ENCODE measurements at places on chromosomes 2 and 18. TPM values are rescaled to one million over a fixed set of nuclear protein-coding genes. Genes with fewer than 3 reads are reported as not detected.
A peak's percentile ranks its signal among the peaks of the same experiment; 100 is the strongest.

DNA sequence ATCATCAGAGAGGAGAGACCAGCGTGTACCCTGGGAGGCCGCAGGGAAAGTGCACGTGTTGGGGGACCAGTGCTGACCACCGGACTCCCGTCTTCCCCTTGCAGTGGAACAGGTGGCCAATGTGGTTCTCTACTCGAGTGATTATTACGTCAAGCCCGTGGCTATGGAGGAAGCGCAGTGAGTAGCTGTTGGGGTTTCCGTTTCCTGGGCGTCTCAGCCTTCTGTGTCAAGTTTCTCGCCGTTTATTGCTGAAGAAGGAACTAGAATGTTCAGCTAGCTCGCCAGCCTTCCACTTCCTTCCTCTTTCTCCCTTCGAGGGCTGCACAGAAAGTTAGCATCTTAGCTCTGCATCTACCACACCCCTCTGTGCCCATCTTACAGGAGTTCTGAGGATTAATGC lies 22.8 kb upstream of the DGKD start:
- DNase-seq = peak; percentile 54

- DNase-seq = no peak
Observed at GRCh38 chr18:36856815-36857214, 27.9 kb downstream of the KIAA1328 start.

- DNase-seq = no peak
Observed at GRCh38 chr18:6807515-6808257, 78.2 kb downstream of the ARHGAP28 start.

GRCh38 chr2:192373754-192374153 lies 179.0 kb upstream of the TMEFF2 start:
- DNase-seq = no peak

SLC16A14 gene
- 4.0 TPM for total RNA-seq

Data from left ventricle myocardium superior (tissue), 1 donor.